ENCODE measurements at places on chromosomes 5 and 9.

DNA sequence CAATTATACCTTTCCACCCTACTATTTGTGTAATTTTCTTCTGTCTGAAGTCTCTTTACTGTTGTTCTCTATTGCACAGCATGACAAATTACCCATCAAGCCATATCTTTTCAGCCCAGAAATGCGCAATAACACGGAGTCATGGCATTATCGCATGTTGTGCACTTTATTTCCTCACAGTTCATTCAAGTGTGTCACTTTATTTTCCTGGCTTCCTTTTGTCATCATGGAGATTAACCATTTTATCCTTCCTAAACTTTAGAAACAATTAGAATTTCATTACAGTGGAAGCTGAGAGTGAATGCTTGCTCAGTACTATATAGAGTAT is 41.3 kb upstream of the MEF2C start:
- DNase-seq = no peak

DNA sequence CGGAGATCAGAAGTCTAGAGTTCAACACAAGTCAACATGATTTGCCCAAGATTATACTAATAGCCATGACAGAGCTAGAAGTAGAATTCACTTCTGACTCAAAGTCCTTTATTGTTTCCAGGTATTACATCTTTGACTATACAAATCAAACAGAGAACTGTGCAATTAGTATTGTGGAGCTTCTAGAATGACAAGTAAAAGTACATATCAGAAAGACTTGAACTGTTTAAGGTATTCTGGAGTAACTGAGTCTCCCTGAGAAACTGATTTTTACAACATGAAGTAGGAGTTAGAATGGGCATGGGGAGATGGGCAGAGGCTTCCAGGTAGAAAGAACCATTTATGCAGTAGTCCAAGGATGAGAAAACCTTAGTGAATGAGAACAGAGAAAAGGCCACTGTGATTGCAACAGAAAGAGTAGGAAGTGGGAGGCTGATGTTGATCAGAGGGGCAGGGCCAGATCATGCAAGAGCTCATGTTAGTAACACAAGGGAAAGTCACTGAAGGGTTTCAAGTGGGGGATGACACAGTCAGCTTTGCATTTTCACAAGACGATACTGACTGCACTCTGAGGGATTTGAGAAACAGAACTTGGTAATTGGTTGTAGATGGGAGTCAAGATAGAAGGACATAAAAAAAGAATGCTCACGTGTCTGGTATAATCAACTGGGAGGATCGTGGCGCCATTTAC is 280.7 kb downstream of the RFX3 start:
- no peak for DNase-seq

DNA sequence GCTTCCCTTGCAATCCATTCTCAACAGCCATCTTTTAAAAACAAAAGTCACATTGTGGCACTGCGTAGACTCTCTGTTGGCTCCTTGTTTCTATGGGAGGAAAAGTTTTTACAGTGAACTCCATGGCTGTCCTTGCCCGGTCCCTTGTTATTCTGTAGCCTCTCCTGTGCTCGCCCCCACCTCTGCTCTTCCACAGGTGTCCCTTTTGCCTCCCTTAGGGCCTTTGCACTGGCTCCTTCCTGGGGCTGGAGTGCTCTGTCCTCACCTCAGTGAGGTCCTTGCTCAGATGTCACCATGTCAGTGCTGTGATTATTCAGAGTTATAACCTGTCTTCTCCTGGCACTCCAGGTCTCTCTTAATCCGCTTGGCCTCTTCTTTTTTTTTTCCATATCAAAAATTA is 308.8 kb downstream of the DOCK8 start:
- DNase-seq = no peak

GRCh38 chr9:34384368-34385165 is 7.9 kb upstream of the MYORG start:
- no peak for DNase-seq

- DNase-seq = no peak
Observed at GRCh38 chr9:81650586-81651515, 38.5 kb downstream of the TLE1 start.

DNA sequence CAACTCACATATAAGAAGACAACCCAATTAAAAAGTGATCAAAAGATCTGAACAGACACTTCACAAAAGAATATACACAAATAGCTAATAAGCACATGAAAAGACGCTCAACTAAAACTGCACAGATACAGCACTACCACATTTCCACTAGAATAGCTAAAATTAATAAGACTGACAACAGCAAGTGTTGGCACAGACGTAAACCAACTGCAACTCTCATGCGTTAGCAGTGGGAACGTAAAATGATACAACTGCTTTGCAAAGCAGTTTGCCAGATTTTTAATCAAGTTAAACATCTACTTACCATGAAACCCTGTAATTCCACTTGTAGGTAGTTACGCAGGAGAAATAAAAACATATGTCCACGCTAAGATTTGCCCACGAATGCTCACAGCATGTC is 9.0 kb downstream of the SEMA4D start:
- DNase-seq = no peak

- DNase-seq = no peak
Observed at GRCh38 chr9:750249-750967, 91.1 kb upstream of the DMRT1 start.

- DNase-seq = no peak
Observed at GRCh38 chr9:86885232-86885631, 62.1 kb downstream of the GAS1 start.

GRCh38 chr9:128159522-128159783 is 612 bp upstream of the BBLN start:
- DNase-seq = no peak

DNA sequence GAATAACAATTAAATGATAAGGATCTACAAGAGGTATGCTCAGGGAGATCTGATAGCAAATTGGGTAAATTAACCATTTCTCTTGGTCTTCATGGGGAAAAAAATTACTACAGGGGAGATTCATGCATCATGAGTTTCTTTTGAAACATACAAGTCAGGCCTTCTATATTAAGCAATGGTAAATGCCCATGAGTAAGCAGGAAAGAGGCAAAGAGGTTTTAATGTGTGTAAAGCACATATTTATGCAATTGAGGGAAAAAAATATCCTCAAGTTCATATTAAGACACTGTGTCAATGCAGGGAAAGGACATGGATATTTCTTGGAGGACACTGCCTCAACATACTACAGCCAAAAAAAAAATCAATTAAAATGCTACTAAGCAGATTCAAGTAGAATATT is 73.4 kb upstream of the NR4A3 start:
- DNase-seq = no peak

DNA sequence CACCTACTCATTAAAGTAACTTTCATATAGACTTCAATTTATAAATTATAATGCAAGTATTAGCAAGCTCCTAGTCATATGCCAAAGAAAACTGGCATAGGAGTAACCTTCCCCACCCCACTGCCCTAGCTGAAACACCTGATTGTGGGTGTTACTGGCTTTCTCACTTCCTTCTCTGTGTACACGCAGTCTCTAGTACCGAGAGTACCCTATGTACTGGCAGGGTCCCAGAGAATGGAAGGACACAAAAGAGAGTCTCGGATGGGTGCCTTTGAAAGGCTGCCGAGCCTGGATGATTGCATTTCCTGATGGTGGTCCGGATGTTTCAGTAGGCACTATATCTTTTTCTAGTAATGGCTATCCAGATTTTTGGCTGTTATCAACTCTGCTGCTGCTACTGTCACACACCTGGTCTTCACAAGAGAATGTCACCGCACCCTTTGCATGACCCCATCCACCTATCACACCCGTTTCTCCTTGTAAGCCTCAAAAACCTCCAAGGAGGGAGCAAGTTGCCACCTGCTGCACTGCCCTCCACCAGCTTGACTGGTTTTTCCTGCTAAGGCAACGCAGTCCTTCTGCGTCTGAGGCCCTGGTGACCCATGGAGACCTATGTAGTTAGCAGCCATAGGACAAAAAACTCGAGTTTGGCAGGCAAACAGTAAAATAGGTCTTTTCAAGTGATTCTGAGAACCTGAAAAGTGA is 53.8 kb upstream of the CLINT1 start:
- peak; percentile 45 for DNase-seq

- DNase-seq = no peak
Observed at GRCh38 chr9:86836797-86837196, 110.5 kb downstream of the GAS1 start.

DNA sequence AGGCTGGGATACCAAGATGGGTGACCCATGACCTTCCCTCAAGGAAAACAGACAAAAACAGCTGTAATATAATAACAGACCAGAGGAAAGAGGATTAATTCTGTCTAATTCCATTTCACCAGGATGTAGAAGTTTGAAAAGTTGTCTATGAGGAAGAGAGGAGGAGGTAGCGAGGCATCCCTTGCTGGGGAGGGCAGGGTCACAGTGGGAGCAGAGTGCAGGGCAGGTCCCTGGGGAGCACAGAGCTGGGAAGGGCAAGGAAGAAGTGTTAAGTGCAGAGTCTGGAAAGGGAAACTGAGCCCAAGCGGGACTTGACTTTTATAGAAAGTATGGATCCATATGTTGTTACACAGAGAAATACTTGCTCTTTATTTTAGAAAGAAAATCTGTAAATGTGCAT is 210.6 kb downstream of the CD180 start:
- DNase-seq = no peak

DNA sequence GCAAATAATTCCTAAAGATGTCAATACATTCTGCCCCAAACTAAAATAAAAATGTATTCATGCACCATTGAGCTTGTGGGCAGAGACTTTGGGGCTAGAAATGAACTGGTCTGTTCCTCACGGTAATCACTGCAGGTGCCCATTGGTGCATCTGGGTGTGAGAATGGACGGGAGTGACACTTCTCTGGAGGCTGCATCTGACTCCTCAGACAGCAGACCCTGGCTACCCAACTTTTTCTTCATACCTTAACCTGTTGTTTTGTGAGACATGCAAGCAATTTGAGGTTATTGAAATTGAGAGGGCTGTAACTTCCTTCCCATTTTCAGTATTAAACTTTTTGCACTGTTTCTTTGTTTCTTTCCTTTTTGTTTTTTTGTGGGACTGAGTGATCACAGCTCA is 333.4 kb downstream of the ICE1 start:
- DNase-seq = no peak

DNA sequence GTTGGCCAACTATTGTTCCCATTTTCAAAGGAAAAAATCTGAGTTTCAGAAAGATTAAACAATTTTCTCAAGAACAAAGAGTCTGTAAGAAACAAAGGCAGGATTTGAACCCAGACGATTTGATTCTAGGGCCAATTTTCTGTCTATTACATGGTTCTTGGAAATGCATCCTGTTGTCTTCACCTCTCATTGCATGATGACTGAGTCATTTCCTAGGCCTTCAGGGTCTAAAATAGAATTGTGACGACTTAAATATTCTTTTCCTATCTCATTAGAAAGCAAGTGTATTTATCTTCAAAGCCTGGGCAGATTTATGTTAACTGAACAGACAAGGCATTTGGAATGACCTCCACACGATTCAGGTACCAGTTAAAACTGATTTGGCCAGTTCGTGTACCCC is 512.9 kb downstream of the NTRK2 start:
- DNase-seq = no peak

DNA sequence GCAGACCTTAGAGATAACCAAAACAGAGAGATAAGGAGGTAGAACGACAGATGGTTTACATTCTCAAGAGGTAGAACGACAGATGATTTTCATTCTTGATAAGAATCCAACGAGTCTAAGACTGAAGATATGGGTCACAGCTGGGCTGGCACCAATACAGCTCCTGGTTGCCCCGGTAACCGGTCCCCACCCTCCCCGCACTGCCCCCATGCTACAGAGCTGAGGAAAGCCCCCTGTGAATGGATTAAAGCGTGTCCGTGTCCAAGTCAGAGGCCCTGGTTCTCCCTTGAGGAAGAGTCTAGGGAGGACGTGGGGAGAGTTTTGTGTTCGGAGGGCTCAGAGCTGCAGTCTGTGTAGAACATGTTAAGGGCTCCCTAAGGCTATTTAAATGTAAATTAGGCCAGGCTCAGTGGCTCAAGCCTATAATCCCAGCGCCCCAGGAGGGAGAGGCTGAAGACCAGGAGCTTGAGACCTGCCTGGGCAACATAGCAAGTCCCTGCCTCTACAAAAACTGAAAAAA is 8.1 kb downstream of the IDNK start:
- no peak for DNase-seq

GRCh38 chr5:72138943-72139521 is 31.8 kb downstream of the MAP1B start:
- DNase-seq = no peak

GRCh38 chr5:1543398-1544293 is 19.9 kb upstream of the LPCAT1 start:
- DNase-seq = no peak

DNA sequence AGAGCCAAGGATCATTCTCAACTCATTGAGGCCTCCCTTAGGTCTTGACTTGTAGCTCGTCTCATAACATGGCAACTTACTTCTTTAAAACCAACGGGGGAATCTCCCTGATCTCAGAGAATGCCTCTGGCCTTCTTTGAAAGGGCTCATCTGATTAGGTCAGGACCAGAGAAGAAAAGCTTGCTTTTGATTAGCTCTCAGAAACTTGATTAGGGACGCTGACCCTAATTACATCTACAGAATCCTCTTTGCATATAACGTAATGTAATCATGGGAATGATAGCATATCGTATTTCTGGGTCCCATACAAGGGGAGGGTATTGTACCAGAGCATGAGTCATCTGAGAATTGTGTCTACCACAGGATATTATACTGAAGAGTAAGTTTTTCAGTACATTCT is 125.1 kb upstream of the SH3GL2 start:
- DNase-seq = no peak

DNA sequence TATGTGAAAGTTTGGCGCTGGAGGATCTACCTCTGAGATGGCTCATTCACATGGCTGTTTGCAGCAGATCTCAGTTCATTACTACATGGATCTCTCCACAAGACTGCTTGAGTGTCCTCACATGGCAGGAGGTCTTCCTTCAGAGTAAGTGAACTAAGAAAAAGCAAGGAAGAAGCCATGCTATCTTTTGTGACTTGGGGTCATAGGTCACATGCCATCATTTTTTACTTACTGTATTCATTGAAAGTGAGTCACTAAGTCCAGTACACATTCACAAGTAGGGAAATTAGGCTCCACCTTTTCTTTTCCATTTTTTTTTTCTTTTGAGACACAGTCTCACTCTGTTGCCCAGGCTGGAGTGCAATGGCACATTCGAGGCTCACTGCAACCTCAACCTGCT is 8.7 kb upstream of the CDKN2AIPNL start:
- no peak for DNase-seq

GRCh38 chr5:32420506-32420905 is 24.0 kb downstream of the ZFR start:
- no peak for DNase-seq

DNA sequence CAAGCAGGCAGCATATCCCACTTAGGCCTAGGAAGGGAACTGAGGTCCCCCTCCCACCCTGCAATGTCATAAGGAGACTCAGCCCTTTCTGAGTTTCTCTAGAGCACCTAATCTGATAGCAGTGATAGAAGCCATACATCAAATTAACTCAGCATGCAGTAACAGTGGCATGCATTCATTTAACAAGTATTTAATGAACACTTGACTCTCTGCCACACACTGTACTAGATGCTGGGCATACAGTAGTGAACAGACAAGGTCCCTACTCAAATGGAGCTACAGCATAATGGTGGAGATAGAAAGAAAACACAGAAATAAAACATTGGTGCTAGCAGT is 58.6 kb downstream of the SLC22A5 start:
- no peak for DNase-seq
